Activated CD4-positive, alpha-beta T cell treated with anti-CD3 and anti-CD28 coated beads for 24 hours (primary cell): ENCODE measurements at places on chromosomes 11 and 22.

DNA sequence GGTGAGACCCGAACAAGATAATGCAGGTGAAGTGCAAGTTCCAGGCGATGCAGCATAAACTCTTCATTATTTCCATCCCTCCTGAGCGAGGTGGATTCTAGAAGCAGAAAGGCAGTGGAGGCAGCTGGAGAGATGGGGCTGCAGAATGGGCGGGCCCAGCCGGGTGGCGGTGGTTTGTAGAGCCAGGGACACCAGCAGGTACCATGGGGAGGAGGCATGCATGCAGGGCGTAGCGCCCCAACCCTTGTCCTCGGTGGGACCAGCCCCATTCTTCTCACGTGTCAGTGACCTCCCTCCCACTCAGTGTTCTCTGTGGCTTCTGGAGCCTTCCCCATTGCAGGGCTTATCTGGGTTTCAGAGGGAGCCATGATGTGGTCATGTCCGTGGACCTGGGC, 38.0 kb downstream of the MPPED1 start:
- DNase-seq, result no peak

DNA sequence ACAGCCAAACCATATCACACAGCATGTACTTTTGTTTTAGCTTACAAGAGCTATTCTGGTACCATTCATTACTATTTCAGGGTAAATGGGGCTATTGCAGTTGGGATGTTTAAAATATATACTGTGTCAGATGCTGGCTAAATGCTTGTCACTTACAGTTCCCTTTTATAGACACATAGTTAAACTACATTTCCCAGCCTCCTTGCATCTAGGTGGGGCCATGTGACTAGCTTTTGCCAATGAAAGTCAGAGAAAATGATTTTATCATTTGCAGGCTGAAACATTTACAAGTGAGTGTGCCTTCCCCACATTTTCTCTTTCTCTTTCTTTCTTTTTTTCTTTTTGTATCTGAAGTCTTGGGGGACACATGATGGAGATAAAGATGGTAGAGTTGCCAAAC, 7.8 kb upstream of the IFTAP start:
- DNase-seq, result no peak

- DNase-seq, result no peak
Observed at GRCh38 chr11:36095716-36096115, 151.9 kb downstream of the LDLRAD3 start.

GRCh38 chr22:21951931-21952465, 650 bp downstream of the PPM1F start:
- peak; percentile 10 for DNase-seq

- DNase-seq, result no peak
Observed at GRCh38 chr11:63918507-63919191, 1.7 kb upstream of the RCOR2 start.

GRCh38 chr11:35878741-35879140, 65.1 kb upstream of the LDLRAD3 start:
- DNase-seq, result no peak

GRCh38 chr11:65213322-65214211, 31.8 kb downstream of the CAPN1 start:
- no peak for DNase-seq

GRCh38 chr11:69293819-69294505, at the start of gene MYEOV:
Gene MYEOV, plus strand, starts transcription at chr11:69294155. Its CDS starts 1,200 bp downstream, at chr11:69295355.
- no peak for DNase-seq

DNA sequence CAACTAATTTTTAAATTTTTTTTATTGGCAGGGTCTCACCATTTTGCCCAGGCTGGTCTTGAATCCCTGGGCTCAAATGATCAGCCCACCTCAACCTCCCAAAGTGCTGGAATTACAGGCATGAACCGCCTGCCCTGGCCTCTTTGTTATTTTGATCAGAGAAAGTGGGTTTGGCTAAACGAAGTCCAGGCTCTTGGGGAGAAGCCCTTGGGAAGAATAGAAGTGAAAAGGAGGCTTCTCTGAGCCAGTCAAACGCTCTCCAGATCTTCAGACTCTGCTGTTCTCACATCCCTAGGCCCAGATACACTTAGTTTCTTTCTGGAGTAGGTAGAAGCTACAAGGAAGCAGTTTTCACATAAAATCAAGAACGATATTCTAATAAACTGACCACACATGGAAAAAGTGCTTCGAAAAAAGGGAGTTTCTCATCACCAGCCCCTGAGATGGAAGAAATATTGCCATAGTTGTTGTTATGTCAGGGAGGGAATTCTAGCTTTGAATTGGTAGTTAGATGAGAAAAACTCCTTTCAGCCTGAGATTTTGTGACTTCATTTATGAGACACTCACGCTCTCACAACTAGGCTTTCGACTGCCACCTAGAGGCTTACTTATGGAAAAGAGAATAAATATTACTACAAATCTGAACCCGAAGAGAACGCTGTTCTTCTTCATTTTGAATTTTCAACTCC, 41.7 kb upstream of the AQP11 start:
- no peak for DNase-seq

- no peak for DNase-seq
Observed at GRCh38 chr11:93700830-93701229, 39.3 kb downstream of the CEP295 start.

GRCh38 chr11:68825571-68825970, 16.1 kb downstream of the CPT1A start:
- DNase-seq, result no peak

DNA sequence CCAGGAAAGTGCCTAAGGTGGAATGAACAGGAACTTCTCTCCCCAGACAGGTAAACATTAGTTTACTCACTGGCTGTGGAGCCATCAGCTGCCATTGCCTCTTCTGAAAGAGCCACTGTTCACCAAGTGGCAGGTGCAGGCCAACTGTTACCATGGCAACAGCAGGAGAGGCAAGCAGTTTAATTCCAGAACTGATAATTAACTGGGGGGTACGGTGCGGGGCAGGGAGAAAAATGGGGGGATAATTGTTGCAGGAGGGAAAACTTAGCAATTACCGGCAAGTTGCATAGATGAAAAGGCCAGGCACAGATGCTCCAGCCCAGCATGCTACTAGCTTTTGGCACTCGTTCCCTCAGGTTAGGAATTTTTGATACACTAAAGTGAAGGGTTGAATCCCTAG, 85.1 kb downstream of the TRIM44 start:
- DNase-seq, result no peak

GRCh38 chr11:1826552-1827094, 8.2 kb upstream of the SYT8 start:
- DNase-seq, result no peak
